ENCODE measurements at places on chromosomes 11 and 22.

DNA sequence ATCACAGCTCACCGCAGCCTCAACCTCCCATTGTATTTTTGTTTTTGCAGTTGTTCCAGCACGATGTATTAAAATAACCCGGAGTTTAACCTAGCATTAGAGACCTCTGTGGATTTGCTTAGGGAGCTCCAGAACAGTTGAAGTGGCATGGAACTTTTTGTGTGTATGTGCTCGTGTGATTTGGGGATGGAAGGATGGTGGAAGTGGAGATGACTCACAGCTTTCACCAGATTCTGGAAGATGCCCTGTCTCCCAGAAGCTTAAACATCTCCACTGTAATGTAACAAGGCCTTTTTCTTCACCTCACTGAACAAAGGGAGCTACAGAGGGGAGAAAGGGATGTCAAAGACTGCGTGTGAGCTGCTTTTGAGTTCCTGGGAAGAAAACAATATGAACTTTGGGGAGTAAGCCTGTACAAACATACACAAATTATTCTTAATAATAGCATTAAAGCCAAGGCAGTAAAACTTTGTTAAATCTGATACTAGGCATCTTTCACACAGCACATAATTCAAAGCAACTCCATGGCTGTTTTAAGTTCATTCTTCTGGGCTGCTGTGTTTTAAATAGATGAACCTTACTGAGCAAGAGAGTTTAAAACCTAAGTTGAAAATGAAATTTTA lies 226.4 kb downstream of the ADAMTS15 start:
- DNase-seq = no peak

- no peak for DNase-seq
These were observed 125.3 kb downstream of the FEZ1 start for GRCh38 chr11:125370561-125371389.

GRCh38 chr11:15471895-15472799 lies 357.4 kb downstream of the INSC start:
- no peak for DNase-seq

DNA sequence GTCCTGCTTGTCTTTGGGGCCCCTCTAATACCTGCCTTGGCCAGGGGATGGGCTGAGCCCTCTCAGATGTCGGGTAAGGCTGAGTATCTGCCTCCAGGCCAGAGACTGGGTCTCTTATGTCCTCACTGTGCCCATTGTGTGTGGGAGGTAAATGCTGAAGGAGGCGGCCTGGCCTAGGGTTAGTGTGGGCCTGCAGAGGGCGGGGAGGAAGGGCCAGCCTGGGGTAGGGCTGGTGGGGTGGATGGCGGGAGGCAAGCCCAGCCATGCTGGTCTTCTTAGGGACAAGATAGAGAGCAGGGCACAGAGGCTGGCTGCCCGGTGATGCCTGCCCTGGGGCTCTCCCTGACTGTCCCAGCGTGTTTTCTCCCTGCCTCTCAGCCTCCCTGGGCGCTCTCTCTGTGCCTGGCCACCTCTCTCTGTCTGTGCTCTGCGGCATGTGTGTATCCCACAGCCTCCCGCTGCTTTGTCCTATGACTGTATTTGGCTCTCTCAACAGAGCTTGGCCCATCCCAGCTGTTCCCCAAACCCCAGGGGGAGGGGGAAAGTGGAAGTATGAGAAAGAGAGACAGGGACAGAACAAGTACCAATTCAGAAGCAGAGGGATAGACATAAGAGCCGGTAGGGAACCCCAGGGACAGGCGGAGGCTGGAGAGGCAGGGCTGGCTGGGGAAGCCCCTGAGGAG lies 57.0 kb downstream of the PDE2A start:
- DNase-seq = no peak

- DNase-seq = no peak
These were observed 19.8 kb upstream of the FJX1 start for GRCh38 chr11:35598254-35599125.

All from DND-41 (cell line).